Glutamatergic neuron (in vitro differentiated cells): ENCODE measurements at places on chromosomes 12 and 14.

DNA sequence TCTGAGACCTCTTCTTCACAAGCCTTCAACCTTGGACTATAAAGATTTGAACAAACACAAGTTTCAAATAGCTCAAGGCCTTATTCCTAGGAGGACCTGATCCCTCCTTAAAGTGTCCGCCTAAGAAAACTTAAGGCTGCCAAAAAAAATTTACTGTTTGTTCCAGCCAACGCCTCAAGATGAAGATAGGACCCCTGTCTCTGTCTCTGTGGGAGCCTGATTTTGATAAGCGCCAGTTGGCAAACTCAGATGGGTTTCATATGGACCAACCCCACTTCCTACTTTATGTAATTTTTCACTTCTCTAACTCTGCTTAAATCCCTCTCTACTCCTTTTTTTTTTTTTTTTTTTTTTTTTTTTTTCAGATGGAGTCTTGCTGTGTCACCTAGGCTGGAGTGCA, 11.0 kb downstream of the FKBP3 start:
- no peak for DNase-seq

GRCh38 chr14:33780035-33780434, 170.8 kb downstream of the EGLN3 start:
- DNase-seq = no peak

DNA sequence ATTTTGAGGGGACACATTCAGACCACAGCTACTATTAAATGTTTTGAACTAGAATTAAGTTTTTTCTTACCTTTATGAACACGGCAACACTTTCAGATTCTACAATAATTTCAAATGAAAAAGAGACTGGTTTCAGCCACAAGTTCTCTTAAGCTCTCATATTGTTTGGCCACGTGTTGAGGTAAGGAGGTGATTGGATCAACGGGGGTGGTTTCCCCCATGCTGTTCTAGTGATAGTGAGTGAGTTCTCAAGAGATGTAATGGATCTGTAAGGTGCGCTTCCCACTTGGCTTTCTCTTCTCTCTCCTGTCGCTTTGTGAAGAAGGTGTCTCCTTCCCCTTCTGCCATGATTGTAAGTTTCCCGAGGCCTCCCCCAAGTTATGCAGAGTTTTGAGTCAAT, 48.9 kb upstream of the DYRK2 start:
- DNase-seq = no peak

DNA sequence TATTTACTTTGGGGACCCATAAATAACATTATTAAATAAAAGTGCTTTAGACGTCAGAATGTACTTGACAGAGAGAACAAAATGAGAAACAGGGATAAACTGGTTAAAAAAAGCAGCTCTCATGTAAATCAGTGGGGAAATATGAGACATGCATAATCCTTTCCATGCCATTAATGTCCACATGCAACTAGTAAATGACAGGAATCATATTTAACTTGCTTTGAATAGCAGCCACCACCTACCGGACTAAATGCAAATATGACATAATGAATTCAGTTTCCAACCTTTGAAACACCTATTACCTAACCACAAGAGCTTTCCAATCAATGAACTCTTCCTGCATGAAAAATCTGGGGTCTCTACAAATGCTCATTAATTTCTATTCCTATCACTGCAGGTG, 19.6 kb downstream of the FGD6 start:
- DNase-seq = no peak

- no peak for DNase-seq
Measured at GRCh38 chr12:30845676-30846075, 80.9 kb upstream of the TSPAN11 start.

DNA sequence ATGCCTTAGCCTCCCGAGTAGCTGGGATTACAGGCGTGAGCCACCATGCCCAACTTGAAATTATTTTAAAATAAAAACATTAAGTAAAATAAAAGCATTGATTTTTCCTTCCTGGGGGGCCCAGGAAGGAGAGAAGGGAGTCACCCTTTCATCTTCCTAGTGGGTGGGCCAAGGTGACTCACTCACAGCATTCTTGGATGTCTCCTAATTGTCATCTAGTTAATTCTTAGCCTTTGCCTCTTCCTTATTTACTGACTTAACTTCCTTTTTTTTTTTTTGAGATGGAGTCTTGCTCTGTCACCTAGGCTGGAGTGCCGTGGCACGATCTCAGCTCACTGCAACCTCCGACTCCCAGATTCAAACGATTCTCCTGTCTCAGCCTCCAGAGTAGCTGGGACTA, 29.2 kb downstream of the TMEM120B start:
- DNase-seq = no peak

GRCh38 chr12:103197725-103198388, 240.4 kb downstream of the ASCL1 start:
- DNase-seq = no peak

DNA sequence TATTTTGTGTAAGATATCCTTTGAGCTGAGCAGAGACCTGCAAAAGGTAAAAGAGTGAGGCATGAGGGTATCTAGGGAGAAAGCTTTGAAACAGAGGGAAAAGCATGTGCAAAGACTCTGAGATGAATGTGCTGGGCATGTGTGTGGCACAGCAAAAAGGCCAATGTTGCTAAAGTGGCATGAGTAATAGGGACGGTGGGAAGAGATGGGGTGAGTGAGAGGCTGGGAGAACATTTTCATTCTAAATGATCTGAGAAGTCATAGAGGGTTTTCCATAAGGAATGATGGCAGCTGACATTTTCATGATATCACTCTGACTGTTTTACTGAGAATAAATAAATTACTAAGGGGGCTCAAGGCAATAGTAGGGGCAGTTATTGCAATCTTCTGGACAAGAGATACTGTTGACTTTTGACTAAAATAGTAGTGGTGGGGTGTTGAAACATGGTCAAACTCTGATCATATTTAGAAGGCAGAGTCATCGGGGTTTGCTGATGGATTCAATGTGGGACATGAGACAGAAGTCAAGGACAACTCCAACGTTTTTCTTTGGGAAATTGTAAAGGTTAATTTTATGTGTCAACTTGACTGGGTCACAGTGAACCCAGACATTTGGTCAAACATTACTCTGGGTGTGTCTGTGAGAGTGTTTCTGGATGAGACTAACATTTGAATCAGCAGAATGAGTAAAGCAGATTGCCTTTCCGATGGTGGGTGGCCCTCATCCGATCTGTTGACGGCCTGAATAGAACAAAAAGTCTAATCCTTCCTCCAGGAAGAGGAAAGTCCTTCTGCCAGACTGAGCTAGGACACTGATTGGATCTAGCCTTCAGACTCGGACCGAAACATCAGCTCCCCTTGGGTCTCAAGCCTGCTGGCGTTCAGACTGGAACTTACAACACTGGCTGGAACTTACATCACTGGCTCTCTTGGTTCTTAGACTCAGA, 193.9 kb upstream of the PLXNC1 start:
- no peak for DNase-seq

DNA sequence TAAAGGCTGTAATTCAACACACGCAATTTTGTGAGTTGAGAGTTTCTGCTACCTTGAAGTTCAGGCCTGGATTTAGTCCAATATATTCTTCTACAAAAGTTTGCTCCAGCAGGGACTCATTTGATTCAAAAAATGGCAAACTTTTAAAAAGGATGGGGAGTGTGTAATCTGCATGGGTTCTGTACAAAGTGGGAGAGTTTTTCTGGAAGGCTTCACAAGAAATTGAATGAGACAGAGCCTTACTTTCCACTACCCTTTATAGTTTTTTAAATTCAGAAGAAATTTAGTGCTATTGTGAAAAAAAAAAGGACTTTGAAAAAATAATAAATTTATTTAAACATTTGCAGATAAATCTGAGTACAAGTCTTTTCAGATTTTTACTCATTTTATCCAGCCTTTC, 116.9 kb downstream of the METTL25 start:
- DNase-seq = no peak
